Activated gamma-delta T cell treated with Interleukin-2 at 50 U/mL for 16 hours (primary cell): ENCODE measurements at places on chromosomes 2 and 18.

DNA sequence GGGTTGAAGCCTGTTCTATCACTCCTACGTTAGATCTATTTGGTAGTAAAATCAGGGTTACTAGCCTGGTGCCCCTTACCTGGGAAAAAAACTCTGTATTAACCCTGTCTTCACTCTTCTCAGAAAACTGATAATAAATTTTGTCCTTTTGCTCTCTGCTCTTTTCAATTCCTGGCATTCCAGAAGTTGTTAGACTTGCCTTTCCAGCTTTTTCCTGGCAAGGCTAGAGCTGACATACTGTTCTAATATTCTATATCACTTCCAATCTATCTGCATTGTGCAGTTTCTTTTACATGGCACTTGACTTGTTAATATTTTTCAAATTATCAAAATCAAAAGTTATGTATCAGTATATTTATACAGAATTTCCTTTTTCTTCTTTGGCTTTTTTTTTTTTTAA lies 162.2 kb downstream of the FIGN start:
- DNase-seq, result no peak

DNA sequence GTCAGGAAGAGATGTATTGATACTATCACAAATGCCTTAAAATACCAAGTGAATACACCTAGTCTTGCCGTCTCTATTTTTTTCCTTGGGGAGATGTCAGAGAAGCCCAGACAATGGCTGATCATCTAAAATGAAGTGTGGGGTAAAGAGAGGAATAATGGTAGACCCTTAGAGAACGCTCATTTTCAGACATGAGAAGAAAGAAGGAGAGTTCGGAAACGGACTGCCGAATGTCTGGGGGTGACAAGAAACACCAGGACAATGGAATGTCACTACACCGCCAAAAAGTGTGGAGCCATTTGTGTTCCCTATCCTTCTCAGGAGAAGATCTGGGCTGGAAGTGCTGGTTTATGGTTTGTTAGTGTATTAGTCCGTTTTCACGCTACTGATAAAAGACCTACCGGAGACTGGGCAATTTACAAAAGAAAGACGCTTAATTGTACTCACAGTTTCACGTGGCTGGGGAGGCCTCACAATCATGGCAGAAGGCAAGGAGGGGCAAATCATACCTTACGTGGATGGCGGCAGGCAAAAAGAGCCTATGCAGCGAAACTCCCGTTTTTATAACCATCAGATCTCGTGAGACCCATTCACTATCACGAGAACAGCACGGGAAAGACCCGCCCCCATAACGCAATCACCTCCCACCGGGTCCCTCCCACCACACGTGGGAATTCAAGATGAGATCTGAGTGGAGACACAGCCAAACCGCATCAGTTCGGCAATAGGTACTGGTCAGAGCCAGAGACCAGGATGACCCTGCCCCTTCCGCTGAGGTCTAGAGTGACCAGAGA lies 743.7 kb downstream of the GALR1 start:
- DNase-seq, result no peak

DNA sequence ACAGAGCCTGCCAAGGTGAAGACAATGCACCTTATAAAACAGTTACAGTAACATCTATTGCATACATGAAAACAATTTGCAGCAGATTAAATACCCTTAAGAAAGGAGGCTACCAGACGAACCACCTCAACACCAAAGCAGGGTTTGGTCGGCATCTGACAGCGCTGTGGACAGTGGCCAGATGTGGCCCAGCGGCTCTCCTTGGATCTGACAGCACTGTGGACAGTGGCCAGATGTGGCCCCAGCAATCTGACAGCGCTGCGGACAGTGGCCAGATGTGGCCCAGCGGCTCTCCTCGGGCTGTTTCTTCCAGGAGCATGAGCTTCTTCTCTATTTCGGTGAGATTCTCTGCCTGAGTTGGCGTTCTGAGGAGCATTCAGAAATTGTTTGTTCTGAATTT lies 211.6 kb downstream of the ANKRD30B start:
- no peak for DNase-seq

DNA sequence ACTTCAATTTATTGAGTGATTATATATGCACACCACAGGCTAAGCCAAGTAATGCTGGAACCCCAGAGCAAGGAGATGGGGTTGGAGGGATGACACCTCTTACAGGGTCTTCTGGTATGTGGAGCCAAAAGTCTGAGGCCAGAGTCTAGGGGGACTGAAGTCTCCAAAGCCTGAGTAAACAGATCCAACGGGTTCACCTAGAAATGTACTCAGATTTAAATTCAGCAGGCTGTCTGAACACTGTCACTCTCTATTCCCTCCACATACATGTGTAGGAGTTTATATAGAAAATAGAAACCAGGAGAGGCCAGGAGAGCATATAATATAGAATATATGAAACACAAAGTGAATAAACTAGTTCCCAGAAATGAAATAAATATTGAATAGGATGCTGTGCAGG lies 76.1 kb downstream of the PPP1R1C start:
- no peak for DNase-seq

GRCh38 chr2:45438872-45439665 lies 172.0 kb downstream of the SRBD1 start:
- no peak for DNase-seq

GRCh38 chr2:147352264-147353071 lies 492.4 kb upstream of the ACVR2A start:
- DNase-seq, result no peak

DNA sequence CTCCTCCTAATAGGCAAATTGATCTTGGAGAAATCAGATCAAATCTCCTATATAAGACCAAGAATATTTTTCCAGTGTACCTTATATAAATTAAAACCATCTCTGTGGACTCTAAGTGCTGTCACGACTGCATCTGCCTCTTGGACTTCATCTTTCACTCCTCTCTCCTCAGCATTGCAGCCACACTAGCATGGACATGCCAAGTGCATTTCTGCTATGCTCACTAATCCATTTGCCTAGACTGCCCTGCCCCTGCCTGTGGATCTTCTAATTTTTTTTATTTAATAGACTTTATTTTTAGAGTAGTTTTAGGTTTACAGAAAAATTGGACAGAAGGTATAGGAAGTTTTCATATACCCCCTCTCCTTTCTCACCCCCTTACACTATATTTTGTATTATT lies 146.7 kb upstream of the VWC2L start:
- DNase-seq, result no peak

- no peak for DNase-seq
These were observed 74.6 kb downstream of the ARL4C start for GRCh38 chr2:234422273-234422732.

DNA sequence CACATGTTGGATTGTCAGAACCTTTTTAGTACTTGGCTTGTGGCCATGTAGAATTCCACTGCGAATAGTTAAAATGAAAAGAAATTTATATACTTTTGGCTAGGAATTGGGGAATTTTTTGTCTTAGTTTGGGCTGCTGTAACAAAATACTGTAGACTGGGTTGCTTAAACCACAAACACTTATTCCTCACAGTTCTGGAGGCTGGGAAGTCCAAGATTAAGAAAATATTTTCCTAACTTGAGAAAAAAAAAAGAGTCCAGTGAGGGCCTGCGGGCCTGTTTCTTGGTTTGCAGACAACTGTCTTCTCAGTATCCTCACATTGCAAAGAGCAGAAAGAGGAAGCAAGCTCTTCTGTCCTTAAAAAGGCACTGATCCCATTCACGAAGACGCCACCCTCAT lies 81.9 kb downstream of the CD226 start:
- no peak for DNase-seq

- no peak for DNase-seq
These were observed 359.7 kb downstream of the MBD2 start for GRCh38 chr18:53864770-53865169.

- no peak for DNase-seq
These were observed 42.1 kb upstream of the RAB27B start for GRCh38 chr18:54786206-54786605.

- DNase-seq, result no peak
These were observed 201.2 kb downstream of the CTIF start for GRCh38 chr18:48740068-48740440.

DNA sequence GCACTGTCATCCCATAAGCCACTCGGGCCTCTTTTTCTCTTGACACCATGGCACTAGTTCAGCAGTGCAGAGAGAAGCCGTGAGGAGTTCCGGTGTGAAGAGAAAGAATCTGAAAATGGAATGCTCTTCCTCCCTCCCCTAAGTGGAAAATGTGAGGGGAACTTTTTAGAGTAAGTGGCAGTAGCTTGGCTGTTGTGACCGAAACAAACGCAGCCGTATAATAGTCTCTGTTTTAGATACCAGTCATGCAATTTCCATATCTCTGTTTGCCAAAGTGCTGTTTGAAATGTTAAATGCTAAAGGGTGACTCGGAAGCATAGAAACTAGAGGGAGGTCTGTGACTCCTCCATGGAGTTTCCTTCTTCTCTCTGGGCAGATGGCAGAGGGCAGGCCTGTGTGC lies 122.9 kb downstream of the MTCL1 start:
- DNase-seq, result no peak

DNA sequence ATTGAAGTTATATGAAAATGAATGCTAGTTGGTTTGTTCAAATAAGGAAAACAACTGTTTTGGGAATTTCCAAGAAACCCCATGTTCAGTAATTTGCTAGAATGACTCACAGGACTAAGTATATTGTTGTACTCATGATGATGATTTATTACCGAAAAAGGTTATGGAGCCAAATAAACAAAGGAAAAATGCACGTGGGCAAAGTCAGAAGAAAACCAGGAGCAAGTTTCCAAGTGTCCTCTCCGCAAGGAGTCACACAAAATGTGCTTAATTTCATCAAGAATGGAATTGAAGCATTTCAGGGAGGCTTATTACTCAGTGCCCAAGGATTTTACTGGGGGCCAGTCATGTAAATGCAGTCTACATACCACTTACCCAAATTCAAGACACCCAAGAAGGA lies 1652.4 kb upstream of the TMEFF2 start:
- no peak for DNase-seq

- DNase-seq, result no peak
These were observed 325.6 kb downstream of the HRH4 start for GRCh38 chr18:24786027-24786426.

- no peak for DNase-seq
These were observed 260.0 kb downstream of the ASXL3 start for GRCh38 chr18:33838054-33838453.

GRCh38 chr2:182186132-182186735 lies 200.6 kb downstream of the PPP1R1C start:
- DNase-seq, result no peak

- DNase-seq, result no peak
These were observed 133.6 kb downstream of the FIGN start for GRCh38 chr2:163602196-163602595.

GRCh38 chr2:127181851-127182250 lies 38.2 kb downstream of the CYP27C1 start:
- no peak for DNase-seq

DNA sequence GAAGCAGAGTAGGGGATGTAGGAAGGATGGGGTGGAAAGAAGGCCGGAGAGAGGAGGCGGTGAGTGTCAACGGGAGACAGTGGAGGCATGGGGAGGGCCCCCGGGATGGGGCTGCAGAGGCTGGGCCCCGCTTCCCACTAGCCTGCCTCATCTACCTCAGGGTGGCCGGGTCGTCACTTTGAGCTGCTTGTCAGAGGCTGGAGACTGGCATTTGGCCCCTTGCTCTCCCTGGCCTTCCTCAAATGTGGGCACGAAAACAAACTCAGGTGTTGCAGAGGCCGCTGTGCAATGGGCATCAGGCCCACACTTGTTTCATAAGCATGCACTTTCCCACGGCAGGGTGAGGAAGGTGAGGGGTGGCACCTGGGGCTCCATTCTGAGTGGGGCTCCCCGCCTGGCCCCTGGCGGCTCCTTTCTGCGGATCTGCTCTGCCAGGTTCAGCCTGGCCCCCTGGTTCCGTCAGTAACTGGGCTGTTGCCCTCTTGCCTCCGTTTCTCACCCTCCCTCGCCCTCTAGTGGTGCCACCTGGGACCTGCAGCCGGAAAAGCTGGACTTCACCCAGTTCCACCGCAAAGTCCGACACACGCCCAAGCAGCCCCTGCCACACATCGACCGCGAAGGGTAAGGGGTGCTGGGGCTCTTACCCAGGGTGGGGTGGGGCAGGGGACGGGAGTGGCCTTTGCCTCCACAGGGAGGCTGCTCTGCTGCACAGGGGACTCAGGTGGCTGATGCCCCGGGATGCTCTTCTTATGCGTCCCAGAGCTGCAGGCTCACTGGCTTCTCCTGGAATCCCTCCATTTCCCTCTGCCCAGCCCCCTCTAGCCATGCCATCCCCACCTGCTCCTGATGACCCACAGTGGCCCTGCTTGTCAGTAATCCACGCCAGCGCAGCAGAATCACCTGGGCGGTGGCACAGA lies 125.4 kb downstream of the CTIF start:
- DNase-seq, result peak; percentile 40

- no peak for DNase-seq
These were observed 8.2 kb upstream of the NT5C1B start for GRCh38 chr2:18597618-18598017.

- no peak for DNase-seq
These were observed 802.6 kb upstream of the CHAC2 start for GRCh38 chr2:52964916-52965530.

GRCh38 chr2:7730449-7730848 lies 813.2 kb downstream of the RNF144A start:
- DNase-seq, result no peak

DNA sequence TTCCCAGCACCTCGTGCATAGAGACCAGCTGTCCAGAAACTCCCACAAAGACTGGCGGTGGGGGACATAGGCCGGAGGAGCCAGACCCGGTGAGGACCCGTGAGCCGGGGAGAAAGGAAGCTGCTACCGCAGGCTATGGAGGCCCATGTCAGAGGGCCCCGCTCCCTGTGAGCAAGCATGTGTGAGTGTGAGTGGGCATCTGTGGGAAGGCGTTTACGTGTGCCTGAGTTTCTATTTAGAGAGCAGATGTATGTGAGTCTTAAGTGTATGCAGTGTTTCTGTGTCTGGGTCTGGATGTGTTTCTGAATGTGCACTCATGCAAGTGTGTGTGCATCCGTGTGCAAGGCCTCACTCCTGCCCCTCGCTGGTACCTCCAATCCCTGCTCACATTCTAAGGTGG lies 187.8 kb upstream of the RAB6C start:
- no peak for DNase-seq

DNA sequence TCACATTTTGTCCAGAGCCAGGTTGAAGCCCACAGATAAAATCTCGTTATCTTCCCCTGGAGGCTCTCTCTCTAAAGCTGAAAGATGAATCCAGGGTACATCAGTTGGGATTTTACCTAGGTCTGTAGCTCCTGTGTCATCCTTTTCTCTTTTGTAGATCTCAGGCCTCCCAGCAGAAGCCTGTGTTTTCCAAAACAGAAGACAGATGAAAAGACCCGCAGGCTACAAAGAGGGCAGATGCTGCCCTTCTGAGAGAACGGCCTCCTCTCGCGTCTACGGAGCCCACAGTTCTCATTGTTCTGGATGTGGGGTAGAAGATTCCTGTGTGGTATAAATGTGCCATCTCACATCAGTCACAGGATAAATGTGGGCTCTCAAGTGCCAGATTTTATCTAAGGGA lies 139.5 kb downstream of the SUCLG1 start:
- DNase-seq, result no peak

GRCh38 chr18:61595615-61596251 lies 262.5 kb downstream of the CDH20 start:
- DNase-seq, result no peak

- DNase-seq, result no peak
These were observed 85.5 kb downstream of the HDAC4 start for GRCh38 chr2:239315308-239315707.
